ENCODE measurements at places on chromosomes 12 and 14. TPM values are rescaled to one million over a fixed set of nuclear protein-coding genes. Genes with fewer than 3 reads are reported as not detected.

Gene ANAPC7
- total RNA-seq: 50.2 TPM

DNA sequence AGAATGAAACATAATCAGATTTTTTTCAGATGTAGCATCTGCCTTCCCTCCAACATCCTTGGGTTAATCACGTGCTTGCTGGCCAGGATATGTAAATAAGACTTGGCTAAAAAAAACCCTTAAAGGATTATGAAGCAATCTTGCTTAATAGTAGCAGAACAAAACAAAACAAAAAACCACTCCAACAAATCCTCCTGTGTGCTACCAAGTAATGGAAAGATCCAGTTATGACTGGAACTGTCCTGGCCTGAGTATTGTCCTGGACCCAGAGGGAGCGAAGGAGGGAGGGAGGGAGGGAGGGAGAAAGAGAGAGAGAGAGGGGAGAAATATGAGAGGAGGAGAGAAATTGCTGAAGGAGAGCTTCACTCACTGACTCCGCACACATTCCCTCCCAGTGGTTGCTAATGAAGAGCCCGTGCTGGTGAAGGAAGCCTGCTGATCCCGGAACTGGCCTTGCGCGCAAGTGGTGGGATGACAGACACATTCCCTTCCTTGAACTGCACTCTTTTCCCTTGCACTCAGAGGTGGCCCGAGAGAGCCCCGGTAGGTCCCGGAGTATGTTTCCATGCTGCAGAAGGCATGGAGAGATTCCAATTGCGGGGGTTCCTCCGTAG, 57.2 kb downstream of the HMGA2 start:
- peak; percentile 85 for DNase-seq

GRCh38 chr14:96362071-96362964, 823 bp downstream of the ATG2B start:
- peak; percentile 71 for DNase-seq

GRCh38 chr14:71720978-71721624, 211.1 kb upstream of the RGS6 start:
- DNase-seq: peak; percentile 87

DNA sequence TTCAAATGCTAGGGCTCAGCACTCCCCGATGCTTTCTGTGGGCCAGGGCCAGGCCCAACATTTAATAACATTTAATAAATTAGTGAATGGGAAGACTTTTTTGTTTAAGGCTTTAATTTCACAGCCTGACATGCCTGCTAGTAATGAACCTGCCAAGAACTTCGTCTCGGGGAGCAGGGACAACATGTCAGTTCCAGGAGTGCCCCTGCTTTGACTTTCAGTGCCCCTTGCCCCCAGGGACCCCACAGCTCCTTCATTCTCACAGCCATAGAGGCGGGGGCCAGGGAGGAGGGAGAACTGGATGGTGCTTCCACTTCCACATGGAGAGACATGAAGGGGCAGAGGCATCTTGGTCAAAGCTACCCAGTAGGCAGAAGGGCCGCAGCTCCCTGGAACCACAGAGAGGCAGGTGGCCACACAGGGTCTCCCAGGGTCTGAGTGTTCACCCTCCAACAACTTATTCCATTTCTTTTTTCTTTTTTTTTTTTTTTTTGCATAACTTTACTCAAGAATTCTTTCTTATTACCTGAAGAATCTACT, 66.0 kb upstream of the DDX11 start:
- no peak for DNase-seq

GRCh38 chr12:57845478-57846284, 848 bp downstream of the CTDSP2 start:
- peak; percentile 81 for DNase-seq

DNA sequence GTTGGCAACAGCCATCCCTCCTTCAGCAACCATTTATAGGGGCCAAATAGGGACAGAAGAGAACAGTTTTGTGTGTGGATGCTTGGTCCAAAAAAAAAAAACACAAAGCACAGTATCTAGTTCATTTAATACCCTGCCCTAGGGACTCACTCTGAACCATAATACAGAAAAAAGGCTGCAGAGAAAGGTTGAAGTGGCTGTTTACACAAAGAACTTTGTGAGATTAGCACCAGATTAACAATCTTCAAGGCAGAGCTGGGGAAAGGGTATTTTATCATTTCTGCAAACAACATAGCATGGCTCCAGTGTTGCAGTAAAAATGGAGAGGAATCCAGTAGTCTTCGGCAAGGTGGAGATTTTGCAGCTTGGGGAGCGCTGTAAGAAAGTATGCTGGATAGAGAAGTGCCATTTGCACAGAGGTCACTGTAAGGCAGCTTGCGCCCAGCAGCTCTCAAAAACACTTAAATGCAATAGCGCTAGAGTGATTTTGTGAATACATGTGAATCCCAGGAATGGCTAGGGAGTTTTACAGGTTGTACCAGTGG, 124.2 kb upstream of the PLEKHA5 start:
- DNase-seq: no peak

DNA sequence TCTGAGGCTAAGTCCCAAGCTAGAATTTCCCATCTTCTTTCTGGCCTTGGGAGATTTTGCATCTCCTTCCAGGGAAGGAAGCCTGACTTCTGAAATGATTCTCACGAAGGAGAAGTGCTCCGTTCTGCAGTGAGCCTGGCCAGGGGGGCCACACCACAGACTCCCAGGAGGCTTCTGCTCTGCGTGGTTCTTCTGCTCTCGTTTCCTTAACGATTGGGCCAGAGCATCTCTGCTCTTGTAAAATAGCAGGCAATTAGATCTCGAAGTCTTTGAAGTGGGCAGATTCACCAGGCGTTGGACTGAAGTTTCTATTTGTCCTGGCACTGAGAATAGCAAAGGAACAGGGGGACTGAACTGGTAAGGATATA, 6.7 kb upstream of the BATF start:
- DNase-seq: no peak

Gene ACOT6
- total RNA-seq: not detected

- DNase-seq: peak; percentile 69
Observed at GRCh38 chr14:37246427-37246829, 48.7 kb downstream of the MIPOL1 start.

DNA sequence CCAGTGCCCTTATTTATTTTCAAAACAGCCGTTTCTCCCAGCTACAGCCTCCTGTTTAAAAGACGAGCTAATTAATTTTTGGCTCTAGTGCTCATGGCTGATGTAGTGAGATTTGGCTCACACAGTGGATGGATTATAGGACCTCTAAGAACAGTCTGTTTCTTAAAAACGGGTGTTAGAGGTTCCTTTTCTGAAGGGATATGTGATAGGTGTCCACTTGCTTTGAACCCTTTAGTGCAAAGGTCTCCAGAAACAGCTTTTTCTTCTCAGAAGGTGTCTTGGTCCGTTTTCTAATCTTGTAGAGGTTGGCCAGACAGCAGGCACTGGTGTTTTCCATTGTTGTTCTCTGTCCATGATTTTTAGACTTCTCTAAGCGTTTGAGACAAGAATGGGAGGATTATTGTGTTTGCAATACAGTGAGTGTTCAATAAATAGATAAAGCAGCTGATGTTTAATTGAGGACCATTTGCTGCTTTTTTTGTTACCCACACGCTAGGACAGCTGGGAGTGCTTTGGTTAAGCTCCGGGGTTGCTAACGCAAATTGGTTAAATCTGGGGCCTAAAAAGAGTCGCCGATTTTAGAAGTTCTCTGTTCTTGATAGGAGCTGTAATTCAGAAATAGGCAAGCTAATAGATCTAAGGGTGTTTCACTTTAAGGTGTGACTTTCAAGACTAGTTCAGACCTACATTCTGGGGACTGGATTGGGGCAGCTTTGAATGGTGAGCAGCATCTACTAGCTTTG, 1.0 kb downstream of the BORCS5 start:
- peak; percentile 49 for DNase-seq

DNA sequence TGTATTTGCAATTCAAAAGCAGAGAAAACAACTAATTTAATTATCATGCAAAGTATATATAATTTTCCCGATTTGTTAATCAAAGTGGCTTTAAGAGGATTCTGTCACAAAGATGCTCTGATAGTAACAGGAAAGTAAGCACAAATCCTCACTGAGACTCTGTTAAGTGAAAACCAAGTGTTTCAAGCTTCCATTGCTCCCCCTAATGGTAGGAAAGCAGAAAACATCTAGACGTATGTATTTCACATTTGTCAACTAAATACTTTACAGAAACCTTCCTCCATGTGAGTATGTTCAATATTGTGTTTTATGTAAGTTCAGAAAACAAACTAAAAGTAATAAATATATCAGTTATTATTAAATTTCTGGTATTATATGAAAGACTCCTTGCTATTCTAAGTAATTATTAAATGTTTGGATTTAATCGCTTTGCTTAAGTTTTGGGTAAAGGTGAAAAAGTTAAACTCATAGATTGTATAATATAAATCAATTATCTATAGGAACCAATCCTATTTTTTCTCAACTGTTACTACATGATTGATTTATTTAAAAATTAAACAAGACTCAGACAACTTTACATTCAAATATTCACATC, 1.5 kb upstream of the NTS start:
- peak; percentile 73 for DNase-seq

Gene TEX22
- total RNA-seq: 0.43 TPM

DNA sequence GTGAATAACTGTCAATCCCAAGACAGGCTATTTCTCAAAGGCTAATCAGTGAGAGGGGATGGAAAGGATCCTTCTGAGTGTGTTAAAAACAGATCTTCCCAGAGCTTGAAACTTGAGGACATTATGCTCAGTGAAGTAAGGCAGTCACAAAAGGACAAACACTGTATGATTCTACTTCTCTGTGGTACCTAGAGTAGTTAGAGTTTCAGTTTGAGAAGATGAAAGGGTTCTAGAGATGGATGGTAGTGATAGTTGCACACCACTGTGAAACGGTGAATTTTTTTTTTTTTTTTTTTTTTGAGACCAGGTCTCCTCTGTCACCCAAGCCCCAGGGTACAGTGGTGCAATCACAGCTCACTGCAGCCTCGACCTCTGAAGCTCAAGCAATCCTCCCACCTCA, 133.8 kb downstream of the SAMD4A start:
- DNase-seq: no peak

DNA sequence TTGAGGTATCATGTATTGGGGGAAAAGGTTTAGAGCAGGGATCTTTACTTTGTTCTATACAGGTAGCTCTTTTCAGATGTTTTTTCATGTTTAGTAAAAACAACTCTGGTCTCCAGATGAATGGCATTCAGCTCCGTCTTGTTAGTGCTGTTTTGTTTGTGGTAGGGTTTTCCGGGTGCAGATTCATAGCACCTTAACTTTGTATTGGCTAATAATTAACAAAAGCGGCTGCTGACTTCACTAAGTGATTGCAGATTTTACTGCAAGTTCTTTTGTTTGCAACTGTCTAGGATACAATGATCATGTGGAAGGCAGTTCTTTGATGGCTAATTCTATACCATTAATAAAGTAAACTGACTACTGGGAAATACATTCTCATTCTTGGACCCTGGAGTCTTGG, 32.2 kb upstream of the BHLHE41 start:
- DNase-seq: no peak

DNA sequence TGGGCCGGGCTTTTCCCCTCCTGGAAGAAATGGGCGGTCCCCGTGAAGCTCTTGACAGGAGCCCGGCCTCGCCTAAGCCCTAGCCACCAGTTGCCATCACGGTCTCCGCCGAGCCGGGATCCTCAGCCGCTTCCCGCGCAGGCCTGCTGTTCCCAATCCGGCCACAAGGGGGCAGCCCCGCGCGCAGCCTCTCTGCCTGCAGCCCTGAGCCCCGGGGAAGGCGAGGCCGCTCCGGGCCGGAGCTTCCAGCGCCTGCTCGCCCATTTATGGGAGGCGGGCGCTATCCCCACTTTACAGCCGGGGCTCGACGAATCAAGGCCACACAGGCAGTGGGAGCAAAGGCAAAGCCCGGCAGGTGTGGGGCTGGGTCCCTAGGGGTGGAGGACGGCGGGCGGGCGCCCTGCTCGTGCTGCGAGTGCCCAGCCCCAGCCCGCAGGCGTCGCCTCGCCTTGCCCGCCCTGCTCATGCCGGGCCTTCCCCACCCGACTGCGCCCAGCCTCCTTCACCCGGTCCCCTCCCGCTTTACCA, 61.5 kb downstream of the LGMN start:
- DNase-seq: peak; percentile 83

DNA sequence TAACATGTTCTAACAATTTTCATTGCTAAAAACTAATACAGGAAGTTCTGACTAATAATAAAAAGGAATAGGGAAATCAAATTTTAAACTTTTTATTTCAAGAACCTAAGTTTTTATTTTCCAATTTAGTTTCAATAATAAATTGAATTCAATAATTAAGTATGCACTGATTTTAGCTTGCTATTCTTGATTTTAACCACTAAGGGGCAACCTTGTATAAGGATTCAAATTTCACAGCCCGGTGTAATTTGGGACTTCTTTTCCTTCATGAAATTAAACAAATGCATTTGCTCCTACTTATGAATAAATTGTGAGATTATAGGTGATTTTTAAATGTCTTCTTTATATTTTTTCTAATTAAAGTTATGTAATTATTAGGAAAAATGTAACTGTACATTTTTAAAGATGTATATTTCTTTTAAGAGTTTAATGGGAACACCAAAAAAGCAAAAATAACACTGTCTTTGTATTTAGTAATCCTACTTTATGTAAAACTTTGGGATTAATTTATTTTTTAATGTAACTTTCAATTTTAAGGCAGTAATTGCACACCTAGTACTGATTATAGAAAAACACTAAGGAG, 241.4 kb upstream of the PDZRN4 start:
- DNase-seq: peak; percentile 58

- peak; percentile 10 for DNase-seq
Observed at GRCh38 chr14:68308726-68309520, 483.9 kb downstream of the ZFP36L1 start.

DNA sequence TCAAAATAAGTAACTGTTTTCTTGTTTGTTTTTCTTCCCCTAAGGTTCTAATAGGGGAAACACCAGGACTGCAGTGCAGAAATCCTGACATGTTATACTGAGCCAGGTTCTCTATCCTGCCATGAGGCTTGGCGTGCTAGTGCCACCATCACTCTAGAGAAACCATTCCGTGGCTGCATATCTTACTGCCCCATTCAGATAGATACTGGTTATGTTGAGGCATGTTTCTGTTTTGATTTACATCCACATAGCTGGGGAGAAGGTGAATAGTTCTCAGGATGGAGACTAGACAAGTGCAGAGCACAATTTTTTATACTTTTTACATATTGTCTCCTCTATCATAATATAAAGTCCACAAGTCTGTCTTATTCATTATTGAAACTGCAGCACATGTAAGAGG, 11.5 kb downstream of the MAGOHB start:
- DNase-seq: no peak

GRCh38 chr12:66182956-66183355, 6.1 kb upstream of the IRAK3 start:
- no peak for DNase-seq

Gene C12orf60
- 2.3 TPM for total RNA-seq

- DNase-seq: peak; percentile 5
Observed at GRCh38 chr12:95674631-95675030, 115.9 kb downstream of the NTN4 start.

Gene GPD1
- total RNA-seq: 0.13 TPM

All from GM23248 (cell line).